ENCODE measurements at places on chromosomes 5 and 9.

GRCh38 chr5:26148569-26149107, 889.7 kb downstream of the CDH9 start:
- DNase-seq: no peak

DNA sequence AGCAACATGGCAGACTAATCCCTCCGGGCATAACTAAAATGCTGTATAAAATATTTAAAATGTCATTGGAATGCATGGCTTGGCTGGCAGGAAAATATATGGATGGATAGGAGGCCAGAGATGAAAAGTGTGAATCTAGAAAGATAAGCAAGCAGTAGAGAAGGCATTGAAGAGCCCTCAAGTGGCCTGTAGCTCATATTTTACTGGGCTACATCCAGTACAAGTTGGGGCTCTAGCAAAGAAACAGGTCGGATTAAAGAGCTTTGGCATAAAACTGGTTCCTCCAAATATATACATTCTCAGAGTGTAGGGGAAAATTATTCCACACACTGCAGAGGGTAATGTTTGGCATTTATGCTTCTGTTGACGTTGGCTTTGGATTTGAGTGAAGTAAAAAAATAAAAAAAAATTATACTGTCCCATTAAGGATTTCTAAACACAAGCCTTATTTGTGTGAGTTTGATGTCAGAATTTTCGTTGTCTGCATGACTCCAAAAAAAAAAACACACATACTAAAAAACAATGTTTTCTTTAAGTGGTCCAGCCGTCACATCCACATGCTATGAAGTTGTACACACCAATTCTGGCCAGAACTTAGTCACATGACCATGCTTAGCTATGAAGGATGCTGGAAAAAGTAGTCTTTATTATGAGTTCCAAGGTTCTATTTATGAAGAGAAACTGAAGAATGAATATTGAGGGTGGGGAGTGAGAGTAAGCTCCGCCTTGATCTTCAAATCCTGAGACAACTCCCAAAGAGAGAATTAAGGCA, 147.0 kb downstream of the TLE1 start:
- DNase-seq: no peak

- no peak for DNase-seq
These were observed 29.0 kb upstream of the MYORG start for GRCh38 chr9:34405719-34406118.

DNA sequence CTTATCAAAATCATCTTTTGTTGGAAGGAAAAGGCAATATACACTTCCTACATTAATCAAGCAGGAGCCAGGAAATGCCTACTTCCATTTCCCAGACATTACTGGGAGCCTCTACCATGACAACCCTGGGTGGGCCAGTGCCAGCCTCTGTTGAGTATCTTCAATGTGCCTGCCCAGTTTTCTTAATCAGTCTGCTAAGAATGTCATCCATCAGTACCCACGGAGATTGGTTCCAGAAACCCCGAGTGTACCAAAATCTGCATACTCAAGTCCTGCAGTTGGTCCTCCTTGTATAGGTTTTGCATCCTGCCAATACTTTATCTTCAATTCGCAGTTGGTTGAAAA, 82.4 kb downstream of the MARCHF3 start:
- no peak for DNase-seq

GRCh38 chr5:133109655-133110483, 58.1 kb downstream of the HSPA4 start:
- DNase-seq: no peak

DNA sequence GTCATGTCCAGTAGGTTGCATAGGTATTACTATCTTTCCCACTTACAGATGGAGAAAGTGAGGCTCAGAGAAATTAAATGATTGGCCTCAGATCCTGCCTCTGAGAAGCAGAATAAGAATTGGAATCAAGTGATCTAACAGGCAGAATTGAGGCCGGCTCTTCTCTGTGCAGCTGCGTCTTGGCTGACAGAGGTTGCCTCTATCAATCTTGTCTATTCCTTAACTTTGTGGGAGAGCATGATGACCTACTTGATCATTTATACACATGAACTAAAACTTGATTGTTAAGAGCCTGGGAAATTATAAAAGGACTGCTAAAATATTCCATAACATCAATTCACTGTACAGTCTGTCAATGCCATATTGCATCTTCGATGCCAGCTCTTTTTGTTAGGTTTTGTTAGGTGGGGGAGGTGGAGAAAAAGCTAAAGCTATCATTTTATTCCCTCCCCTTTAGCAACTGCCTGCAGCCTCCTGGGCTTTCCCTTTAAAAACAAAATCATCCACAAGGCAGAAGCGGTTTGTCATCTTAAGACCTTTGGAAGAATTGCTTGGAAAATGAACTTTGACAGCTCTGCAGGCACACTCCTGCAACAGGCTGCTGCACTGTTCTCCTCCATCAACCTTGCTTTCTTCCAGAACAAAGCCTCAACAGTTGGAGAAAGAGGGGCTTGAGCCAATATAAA, 247.4 kb downstream of the SMARCA2 start:
- DNase-seq: no peak

- DNase-seq: no peak
These were observed 4.2 kb downstream of the LOX start for GRCh38 chr5:122073864-122074263.

DNA sequence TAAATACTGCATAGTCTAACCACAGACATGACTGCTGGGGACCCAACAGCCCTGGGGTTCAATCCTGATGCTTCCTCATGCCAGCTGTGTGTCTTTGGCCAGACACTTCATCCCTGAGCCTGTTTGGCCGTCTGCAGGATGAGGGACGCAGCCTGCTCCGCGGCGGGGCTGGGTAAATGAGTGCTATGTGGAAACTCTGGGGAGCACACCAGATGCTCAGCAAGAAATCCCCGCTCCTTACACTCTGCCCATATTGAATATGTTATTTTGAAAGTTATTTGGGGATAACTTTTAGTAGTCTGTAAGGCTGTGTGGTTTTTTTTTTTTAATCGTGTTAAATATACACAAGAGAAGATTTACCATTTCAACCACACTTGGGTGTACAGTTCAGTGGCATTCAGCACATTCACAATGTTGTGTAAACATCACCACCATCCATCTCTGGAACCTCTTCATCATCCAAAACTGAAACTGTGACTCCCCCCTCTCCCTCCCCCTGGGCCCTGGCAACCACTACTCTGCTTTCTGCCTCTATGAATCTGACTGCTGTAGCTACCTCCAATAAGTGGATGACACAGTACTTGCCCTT, 42.7 kb downstream of the SH3PXD2B start:
- DNase-seq: peak; percentile 71

DNA sequence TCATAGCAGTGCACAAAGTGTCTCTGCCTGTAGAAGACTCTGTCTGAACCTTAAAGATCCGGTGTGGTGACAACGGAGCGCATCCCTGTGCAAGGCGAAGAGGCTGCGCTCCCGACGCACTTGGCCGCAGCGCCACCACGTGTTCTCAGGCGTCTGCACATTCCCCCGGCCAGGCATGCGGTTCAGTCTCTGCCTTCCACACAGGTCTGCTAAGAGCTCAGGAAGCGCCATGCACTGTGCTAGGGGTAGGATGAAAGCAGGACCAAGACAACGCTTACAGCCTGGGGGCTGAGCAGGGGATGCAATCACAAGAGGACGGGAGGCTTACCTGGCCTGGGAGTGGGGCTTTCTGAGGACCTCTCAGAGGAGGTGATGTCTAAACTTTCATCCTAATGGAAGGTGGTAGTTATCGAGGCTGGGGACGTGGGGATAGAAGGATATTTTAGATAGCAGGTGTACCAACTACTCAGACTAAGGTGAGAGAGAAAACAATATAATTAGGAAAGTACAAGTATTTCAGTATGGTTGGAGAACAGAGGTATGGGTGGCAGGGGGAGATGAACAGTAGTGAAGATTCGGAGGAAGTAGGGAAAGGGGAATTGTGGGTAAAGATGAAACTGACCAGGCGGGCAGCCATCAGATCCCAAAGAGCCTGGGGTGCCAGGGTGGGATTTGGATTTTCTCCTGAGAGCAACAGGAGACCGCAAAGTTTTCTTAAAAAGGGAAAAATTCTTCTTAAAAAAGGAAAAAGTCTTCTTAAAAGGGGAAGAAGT, 13.3 kb downstream of the CAPSL start:
- DNase-seq: peak; percentile 82

DNA sequence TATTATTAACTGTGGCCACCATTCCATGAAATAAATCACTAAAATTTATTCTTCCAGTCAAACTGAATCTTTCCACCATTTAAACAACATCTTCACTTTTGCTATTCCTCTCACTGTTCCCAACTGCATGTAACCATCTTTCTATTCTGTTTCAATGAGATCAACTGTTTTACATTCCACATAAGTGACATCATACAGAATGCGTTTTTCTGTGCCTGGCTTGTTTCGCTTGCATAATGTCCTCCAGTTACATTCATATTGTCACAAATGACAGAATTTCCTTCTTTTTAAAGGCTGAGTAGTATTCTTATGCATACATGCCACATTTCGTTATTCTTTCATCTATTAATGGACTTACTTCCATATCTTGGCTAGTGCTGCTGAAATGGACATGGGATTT, 738.2 kb downstream of the SEMA5A start:
- DNase-seq: no peak

- DNase-seq: no peak
These were observed 11.6 kb downstream of the WHRN start for GRCh38 chr9:114493521-114494184.

DNA sequence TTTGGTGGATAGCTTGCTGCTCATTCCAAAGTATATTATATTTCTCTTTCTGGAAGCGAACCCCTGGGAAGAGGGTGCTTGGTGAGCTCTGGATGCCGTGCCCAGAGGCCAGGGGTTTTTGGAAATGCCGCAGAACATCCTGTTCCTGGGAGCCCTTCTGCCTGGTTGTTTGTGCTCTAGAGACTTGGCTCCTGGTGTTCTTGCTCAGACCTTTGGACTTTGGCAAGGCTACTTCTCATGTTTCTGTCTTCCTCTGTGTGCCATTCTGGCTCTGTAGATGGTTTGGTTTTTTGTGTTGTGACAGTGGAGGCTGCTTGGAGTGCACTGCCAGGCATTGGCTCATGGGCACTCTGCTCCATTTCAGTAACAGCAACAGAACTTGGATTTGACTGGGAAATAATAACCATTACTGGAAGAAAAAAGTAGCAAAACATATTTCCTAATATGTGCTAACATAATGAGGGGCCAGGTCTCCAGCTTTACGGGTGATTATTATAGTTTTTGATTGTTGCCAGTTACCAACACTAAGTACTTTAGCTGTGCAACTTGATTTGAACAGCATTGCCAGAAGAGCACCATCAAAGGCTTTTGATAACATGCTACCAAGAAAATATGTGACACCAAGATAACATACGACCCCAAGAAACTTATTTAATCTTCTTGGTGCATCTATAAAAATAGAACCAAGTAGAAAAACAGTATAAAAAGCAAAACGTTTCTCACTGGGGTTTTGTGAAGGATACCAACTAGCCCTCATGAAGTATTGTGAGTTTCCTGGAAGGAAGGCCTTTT, 94.2 kb downstream of the PCSK1 start:
- no peak for DNase-seq

- no peak for DNase-seq
These were observed 177.3 kb downstream of the FGF1 start for GRCh38 chr5:142508591-142508990.

- no peak for DNase-seq
These were observed 18.3 kb upstream of the IL13 start for GRCh38 chr5:132639706-132640130.

DNA sequence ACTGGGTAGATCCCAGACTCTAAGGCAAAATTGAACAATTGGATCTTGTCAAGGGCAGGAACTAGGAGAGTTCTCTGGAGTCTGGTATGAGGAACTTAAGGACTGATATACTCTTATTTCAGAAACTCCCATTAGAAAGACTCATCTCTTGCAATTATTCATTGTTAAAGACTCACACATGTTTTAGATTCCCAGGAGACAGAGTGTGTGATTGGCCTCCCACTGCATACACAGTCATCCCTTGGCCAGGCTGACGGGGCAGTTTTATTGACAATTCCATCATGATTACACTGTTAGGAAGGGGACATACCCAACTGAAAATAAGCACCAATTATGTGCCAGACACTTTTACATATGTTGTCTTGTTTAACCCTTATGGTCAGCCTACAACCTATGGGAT, 347.2 kb downstream of the DMAC1 start:
- DNase-seq: no peak

DNA sequence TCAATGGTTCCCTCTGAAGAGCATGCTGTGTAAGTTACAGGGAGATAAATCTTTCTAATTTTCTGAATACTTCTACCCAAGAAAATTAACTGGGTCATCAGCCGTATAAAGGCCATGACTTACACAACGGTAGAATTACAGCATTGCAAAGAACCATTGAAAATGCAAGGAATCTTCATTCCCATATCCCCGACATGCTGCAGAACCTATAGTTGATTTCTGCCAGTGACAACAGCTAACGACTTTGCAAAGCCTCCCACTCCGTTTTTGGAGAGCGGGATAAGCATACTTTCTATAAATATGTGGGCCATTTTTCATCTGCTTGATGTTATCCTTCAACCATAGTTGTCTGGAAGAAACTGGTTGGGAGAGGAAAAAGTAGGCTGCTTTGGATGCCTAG, 56.2 kb downstream of the PCA3 start:
- no peak for DNase-seq

GRCh38 chr5:16733331-16734006, 116.7 kb upstream of the RETREG1 start:
- no peak for DNase-seq

DNA sequence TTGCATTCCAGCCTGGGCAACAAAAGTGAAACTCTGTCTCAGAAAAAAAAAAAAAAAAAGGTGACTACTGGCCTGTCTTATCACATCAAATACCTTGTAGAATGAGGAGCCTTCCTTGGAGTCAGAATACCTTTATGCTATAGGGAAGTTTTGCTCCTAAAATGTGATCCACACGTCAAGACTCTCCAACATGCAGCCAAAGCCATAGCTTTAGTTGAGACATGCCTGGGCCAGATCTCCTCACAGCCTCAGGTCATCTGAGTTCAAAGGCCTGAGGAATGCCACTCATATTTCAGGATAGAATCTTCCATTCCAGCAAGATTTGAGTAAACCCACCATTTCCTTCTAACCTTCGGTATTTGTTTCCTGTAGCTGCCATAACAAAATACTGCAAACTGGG, 13.7 kb upstream of the SOWAHA start:
- DNase-seq: no peak

- no peak for DNase-seq
These were observed 1045.2 kb downstream of the CDH12 start for GRCh38 chr5:21807953-21808352.

DNA sequence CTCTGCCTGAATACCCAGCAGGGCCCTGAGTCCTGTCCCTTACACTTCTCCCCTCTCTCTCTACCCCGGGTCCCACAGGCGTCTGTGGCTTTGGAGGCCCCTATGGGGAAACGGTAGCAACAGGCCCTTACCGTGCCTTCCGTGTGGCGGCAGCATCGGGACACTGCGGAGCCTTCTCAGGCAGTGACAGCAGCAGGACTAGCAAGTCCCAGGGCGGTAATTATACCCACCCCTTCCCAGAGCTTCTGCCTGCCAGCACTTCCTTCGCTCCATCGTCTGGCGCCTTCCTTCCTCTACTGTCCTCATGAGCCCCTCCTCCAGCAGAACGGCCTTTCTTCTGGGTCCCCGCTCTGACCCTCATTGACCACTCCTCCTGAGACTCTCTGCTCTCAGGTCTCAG, 17.9 kb upstream of the PHF2 start:
- DNase-seq: no peak
